ENCODE measurements at places on chromosomes 7 and 10.

GRCh38 chr7:19296617-19297016 is 151.4 kb upstream of the FERD3L start:
- DNase-seq, result no peak

DNA sequence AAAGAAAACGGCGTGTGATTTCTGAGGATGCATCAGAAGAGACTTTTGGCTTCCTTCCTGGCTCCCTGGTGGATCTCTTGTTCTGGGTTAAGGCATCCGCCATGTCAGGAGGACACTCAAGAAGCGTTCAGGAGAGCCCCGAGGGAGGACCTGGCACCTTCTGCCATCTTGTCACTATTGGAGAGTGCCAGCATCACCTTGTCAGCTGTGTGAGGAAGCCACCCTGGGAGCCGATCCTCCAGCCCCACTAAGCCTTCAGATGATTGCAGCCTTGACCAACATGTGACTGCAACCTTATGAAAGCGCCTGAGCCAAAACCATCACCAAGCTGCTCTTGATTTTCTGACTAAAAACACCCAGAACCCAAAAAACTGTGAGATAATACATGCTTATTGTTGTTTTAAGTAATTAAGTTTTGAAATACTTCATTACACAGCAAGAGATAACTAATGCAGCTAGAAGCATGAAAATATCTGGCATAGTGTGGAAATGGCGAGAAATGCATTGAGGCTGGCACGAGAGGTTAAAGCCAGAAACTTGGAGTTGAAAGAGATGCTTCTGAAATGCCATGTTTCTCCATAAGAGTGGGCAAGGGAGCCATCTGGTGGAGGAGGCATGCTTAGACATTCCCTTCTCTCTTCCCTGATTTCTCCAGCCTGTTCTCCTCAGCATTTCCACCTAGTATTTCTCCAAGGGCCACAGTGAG is 5.4 kb upstream of the ZFYVE27 start:
- DNase-seq, result peak; percentile 52

DNA sequence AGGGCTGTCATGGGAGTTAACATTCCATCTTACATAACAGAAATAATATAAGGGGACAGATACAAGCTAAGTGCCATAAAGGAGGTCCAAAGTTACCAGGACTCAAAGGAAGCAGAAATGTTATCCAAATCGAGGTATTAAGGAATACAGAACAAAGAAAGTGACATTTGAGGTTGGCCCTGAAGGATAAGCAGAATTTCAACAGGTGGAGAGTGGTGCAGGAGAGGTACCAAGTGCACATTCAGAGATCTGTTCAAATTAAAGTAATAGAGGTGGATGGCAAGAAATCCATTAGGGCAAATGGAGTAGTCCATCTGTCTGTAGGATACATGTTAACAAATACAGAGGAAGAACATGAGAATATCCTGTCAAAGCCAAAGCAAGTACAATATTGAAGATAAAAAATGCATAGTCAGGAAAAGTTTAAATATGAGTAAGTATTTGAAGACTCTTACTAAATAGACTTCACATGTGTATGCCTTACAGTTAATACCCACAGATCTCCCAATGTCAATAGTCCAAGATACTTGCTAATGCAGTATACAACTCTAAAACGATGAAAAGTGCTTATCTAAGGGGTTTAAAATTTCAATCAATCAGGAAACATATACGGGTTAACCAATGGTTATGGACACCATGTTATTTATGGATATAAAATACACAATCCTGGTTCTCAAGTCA is 10.0 kb downstream of the CDK6 start:
- no peak for DNase-seq

DNA sequence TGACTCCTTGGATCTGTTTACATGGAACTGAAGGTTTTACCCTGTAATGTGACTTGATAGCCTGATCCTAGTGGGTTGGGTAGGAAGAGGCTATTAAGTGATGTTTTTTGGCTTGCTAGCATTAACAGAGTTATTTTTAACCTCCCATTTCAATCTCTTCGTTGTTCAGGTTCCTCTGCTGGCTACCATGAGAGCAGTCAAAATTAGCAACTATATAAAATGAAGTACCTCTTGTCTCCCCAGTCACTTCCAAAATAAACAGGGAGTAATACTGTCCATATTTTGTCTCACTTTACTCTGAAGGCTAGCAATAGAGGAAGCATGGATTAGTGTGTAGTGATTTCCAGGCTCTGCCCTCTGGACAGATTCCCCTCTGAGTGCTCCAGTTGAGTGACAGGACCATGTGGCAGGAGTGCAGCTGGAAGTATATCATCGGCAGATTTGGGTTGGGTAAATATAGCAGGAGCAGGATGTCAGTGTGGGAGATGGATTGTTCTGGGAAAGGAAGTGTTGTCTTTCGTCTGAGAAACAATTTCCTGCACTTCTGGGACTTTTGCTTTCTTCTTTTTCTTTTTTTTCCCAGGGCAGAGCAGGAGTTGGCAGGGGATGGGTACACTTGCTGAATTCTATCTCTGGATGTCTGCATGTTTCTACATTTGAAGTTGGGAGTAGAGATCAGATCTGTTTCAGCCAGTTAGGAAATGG is 35.2 kb downstream of the GBF1 start:
- DNase-seq, result no peak

DNA sequence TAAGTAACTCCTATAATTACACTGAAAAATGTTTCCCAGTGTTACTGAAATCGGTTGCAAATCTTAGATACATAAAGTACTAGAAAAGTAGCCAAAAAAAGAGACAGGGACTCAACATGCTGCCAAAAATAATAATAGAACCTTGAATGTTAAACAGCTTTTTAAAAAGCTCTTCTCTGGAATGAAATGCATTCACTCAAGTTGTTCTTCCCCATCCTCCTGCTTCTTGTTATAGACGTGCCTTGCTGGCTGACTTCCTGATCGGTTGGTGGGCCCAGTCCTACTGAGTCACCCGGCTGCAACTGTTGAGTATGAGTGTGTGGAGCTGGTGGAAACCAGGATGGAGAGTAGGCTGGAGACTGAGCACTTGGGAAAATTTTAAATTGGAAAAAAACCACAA is 30.6 kb upstream of the RAPGEF5 start:
- DNase-seq, result no peak

- DNase-seq, result no peak
Observed at GRCh38 chr10:131910663-131911314, 10.0 kb downstream of the PPP2R2D start.
